ENCODE measurements at places on chromosomes 4 and X.

DNA sequence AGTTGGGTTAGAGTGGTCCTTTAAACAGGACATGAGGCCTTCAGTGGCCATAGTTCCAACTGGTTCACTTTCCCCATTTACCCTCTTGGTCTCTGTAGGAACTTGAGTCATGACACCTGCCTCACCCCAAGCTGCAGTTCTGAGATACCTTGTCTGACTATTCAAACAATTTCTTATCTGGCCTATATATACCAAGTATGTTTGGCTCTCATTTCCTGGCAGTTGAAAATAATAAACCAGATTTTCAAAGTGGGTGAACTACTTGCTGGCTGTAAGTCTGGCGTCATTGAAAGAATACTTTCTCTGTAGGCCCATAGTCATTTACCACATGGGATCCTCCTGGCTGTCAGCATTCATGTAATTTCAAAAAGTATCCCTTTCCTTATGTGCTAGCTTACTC is 228.8 kb downstream of the SHROOM3 start:
- DNase-seq, result no peak

DNA sequence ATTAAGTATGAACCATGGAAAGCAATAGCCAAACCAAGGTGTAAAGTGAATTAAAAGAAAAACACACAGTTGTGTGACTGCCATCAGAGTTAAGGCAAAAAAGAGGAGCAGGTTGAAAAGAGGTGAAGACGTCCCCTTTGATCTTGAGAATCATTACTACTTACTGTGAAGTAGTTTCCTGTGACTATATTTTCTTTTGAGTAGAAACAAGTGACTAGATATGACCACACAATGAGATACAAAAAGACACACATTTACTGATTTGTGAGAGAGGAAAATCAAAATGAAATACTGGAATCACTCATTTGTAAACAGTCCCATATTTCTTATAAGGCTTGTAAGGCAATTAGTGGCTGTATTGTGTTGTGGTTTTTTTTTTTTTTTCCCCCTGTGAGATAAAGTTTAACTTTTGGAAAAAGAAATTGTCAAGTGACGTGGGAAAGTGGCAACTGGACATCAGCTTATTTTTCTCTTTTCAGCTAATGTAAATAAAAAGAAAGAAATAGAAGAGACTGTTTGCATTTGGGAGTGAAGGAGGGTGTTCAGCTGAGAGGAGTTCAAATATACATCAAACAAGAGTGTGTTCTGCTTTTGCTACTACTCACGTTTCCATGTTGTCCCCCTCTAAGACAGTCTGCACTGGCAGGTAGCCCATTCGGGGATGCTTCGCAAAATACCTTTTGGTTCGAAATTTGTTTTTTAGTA is 106.4 kb upstream of the FTHL17 start:
- no peak for DNase-seq

GRCh38 chr4:77181720-77182119 is 24.7 kb downstream of the CCNG2 start:
- DNase-seq, result no peak

DNA sequence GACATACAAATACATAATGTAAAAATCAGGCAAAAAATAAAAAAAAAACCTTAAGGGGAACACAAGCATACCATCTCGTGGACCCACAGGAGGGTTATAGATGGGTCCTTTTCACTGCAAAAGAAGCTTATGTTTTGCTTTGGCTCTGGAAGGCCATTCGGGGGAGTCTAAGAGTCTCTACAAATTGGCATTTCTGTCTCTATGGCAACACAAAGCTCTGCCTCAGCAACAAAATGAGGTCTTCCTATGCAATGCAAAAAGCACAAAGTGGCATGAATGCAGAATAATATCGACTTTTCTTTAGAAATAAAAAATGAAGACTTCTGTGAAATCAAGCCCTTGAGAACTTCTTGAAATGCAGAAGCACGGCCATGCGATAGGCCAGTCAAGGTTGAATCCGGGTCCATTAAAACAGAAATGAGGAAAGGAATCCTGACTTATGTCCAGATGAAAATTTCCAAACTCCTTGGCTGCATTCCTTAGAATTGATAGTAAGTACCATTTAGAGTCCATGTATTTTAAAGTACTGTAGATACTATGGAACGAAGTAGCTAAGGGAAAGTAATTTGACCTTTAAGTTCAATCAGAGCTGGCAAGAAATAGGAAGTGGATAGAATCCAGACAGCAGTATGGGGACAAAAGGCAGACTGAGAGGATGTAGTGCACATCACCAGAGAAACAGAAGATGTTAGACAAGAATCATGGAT is 63.7 kb upstream of the PDLIM3 start:
- DNase-seq, result no peak

DNA sequence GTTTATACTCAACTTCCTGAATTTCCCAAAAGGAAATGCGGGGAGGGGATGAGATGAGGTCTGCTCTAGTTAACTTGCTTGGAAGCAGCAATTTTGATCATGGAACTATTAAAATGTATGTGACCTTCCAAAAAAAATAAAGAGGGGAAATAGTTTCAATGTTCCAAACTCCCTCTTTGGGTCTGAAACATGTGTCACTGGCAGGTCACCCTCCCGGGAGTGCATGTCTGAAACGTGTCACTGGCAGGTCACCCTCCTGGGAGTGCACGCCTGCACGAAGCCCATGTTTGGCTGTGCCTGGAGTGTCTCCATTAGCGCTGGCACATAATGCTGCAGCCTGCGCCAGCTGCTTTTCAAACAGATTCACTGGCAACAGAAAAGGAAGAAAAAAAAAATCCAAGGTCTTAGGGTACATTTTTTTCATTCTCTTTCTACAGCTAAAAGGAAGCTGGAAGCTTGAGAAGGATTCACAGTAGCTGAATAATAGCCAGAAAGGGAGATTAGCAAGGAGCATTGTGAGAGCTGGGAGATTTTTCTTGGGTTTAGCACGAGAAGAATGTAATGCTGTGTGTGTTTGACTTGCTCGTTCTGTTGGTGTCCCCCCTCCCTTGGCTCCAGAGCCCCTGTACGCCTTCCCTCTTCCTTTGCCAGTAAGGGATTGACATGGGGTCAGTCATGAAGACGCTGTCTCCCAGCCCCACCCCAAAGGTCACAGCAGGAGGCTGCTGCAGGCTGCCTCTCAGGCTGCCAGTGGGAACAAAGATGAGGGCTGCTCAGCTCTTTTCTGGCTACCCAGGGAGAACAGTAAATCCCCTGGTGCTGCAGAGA is 39.2 kb upstream of the TLR3 start:
- peak; percentile 59 for DNase-seq

DNA sequence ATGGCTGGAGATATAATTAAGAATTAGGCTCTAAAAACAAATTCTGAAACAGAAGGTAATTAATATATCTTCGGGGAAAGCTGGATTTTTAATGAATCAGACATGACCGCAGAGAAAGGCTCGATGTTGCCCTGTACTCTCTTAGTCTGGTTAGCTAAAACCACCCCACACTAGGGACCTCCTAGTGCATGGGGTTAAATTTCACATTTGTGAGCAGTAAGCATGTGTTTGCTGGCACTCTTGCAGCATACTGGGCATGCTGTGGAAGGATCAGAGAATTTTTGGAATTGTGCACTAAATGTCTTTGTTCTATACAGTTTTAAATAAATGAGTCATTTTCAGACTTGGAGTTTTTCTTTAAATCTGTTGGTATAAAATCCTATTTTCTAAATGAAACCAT is 475.6 kb upstream of the FTHL17 start:
- DNase-seq, result no peak

- peak; percentile 68 for DNase-seq
Measured at GRCh38 chrX:74925225-74926088, at the start of gene NEXMIF. TSS of gene NEXMIF (minus strand) at chrX:74925452.

Measured in NCI-H1105 treated with DMSO at 0.1 percent for 48 hours (cell line).